ENCODE measurements at places on chromosomes 7 and 10.

DNA sequence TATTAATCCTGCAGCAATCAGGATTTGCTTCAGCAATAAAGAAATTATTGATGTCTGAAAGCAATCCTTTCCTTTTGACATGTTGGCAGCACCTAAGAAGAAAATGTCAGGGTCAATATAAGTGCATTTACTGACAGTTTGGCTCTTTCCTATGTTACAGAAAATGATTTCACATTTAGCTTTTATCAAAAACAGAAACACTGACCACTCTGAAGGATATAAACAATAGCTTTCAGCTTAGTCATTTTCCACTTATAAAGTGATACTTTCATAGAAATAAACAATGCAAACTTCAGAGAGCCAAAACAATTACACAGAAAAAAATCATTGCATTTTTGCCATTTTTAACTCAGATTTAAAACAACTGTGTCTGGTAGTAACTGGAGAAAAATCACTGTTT, 325.6 kb upstream of the KAT6B start:
- DNase-seq: no peak

- no peak for DNase-seq
Observed at GRCh38 chr10:91296471-91296870, 76.0 kb downstream of the PCGF5 start.

GRCh38 chr7:40300146-40300670, 165.4 kb downstream of the SUGCT start:
- no peak for DNase-seq

GRCh38 chr7:61111-61510, 131.3 kb upstream of the FAM20C start:
- peak; percentile 19 for DNase-seq

- DNase-seq: no peak
Observed at GRCh38 chr7:81094952-81095351, 176.1 kb upstream of the SEMA3C start.

GRCh38 chr7:595621-596010, 76.0 kb upstream of the PDGFA start:
- DNase-seq: no peak

GRCh38 chr10:119501690-119502089, 40.8 kb downstream of the RGS10 start:
- DNase-seq: no peak
